Tibial nerve (tissue), 4 donors: ENCODE measurements at places on chromosomes 2 and 18. TPM values are rescaled to one million over a fixed set of nuclear protein-coding genes. Genes with fewer than 3 reads are reported as not detected.

The SLC35F6 gene
- 35.4 TPM for total RNA-seq

GRCh38 chr2:114717049-114717448 lies 274.6 kb downstream of the DPP10 start:
- no peak for DNase-seq
- H3K4me1 ChIP-seq: no peaks in the 10 kb centered on the region
- H3K27me3 ChIP-seq: no peaks in the 10 kb centered on the region
- no peak overlapping the region for H3K27ac ChIP-seq
- no peaks in the 10 kb centered on the region for H3K36me3 ChIP-seq

GRCh38 chr2:3355951-3356569 lies 21.6 kb downstream of the EIPR1 start:
- H3K27me3 ChIP-seq: no peaks in the 10 kb centered on the region
- H3K4me3 ChIP-seq: no peak overlapping the region
- DNase-seq: no peak
- no peak overlapping the region for H3K27ac ChIP-seq
- no peaks in the 10 kb centered on the region for H3K4me1 ChIP-seq

- DNase-seq: no peak
- H3K36me3 ChIP-seq: no peaks in the 10 kb centered on the region
- no peak overlapping the region for H3K4me3 ChIP-seq
- no peak overlapping the region for H3K27ac ChIP-seq
These were observed 1.7 kb upstream of the SERPINE2 start for GRCh38 chr2:224040753-224041152.

The MC4R gene
- total RNA-seq: not detected

The CNGA3 gene
- total RNA-seq: 1.3 TPM

GRCh38 chr18:78725426-78725825 lies 254.2 kb upstream of the SALL3 start:
- no peaks in the 10 kb centered on the region for H3K4me1 ChIP-seq
- H3K4me3 ChIP-seq: no peak overlapping the region
- DNase-seq: no peak

GRCh38 chr2:162258169-162258568 lies 14.9 kb upstream of the FAP start:
- H3K27me3 ChIP-seq: no peaks in the 10 kb centered on the region
- H3K4me3 ChIP-seq: no peak overlapping the region
- no peaks in the 10 kb centered on the region for H3K4me1 ChIP-seq
- H3K27ac ChIP-seq: no peak overlapping the region
- H3K36me3 ChIP-seq: no peaks in the 10 kb centered on the region
- DNase-seq: no peak

DNA sequence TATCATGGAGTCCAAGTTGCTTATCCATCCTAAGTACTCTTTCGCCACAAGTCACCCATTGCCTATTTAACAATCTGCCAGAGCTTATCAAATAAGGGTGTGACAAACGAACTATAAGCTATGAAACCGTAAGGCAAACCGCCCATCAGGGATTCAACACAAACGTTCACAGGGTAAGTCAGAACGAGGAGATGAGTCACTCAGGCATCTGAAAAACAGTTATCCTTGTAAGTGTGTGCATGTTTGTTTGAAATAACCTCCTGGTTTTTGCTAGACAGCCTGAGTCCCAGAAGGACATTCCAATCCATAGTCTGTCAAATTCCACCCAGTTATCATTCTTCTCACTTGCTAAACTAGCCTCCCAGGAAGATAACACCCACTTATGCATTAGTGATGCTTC lies 299.1 kb downstream of the PAX3 start:
- H3K36me3 ChIP-seq: no peaks in the 10 kb centered on the region
- H3K27me3 ChIP-seq: no peaks in the 10 kb centered on the region
- no peaks in the 10 kb centered on the region for H3K4me1 ChIP-seq
- DNase-seq: no peak
- H3K27ac ChIP-seq: no peak overlapping the region

The ERFE gene
- not detected for total RNA-seq

GRCh38 chr2:164522561-164522981 lies 98.7 kb downstream of the GRB14 start:
- H3K36me3 ChIP-seq: no peaks in the 10 kb centered on the region
- no peaks in the 10 kb centered on the region for H3K27me3 ChIP-seq
- H3K4me3 ChIP-seq: no peak overlapping the region
- no peaks in the 10 kb centered on the region for H3K4me1 ChIP-seq
- no peak for DNase-seq
- no peak overlapping the region for H3K27ac ChIP-seq

- H3K27ac ChIP-seq: no peak overlapping the region
- no peaks in the 10 kb centered on the region for H3K4me1 ChIP-seq
- H3K27me3 ChIP-seq: no peaks in the 10 kb centered on the region
- H3K4me3 ChIP-seq: no peak overlapping the region
- no peak for DNase-seq
- no peaks in the 10 kb centered on the region for H3K36me3 ChIP-seq
These were observed 55.2 kb downstream of the RND3 start for GRCh38 chr2:150432312-150432625.

- no peak overlapping the region for H3K4me3 ChIP-seq
- no peaks in the 10 kb centered on the region for H3K36me3 ChIP-seq
- peaks cover 35% of the 10 kb centered on the region for H3K4me1 ChIP-seq
- no peaks in the 10 kb centered on the region for H3K27me3 ChIP-seq
- DNase-seq: no peak
These were observed 40.6 kb downstream of the KIAA2012 start for GRCh38 chr2:202113571-202114142.

GRCh38 chr18:62399781-62400308 lies 74.7 kb downstream of the TNFRSF11A start:
- no peak overlapping the region for H3K27ac ChIP-seq
- H3K4me1 ChIP-seq: no peaks in the 10 kb centered on the region
- no peaks in the 10 kb centered on the region for H3K27me3 ChIP-seq
- H3K36me3 ChIP-seq: no peaks in the 10 kb centered on the region
- no peak for DNase-seq
- no peak overlapping the region for H3K4me3 ChIP-seq

GRCh38 chr18:75124551-75124950 lies 84.4 kb downstream of the PTGR3 start:
- no peaks in the 10 kb centered on the region for H3K36me3 ChIP-seq
- H3K27me3 ChIP-seq: no peaks in the 10 kb centered on the region
- no peak overlapping the region for H3K4me3 ChIP-seq
- H3K27ac ChIP-seq: no peak overlapping the region

The SGPP2 gene
- total RNA-seq: not detected

GRCh38 chr2:227701556-227701955 lies 16.3 kb downstream of the SLC19A3 start:
- no peak overlapping the region for H3K4me3 ChIP-seq
- no peak overlapping the region for H3K27ac ChIP-seq
- H3K36me3 ChIP-seq: no peaks in the 10 kb centered on the region
- H3K4me1 ChIP-seq: peaks cover 7% of the 10 kb centered on the region
- no peak for DNase-seq

The SNORC gene
- total RNA-seq: 24.0 TPM

DNA sequence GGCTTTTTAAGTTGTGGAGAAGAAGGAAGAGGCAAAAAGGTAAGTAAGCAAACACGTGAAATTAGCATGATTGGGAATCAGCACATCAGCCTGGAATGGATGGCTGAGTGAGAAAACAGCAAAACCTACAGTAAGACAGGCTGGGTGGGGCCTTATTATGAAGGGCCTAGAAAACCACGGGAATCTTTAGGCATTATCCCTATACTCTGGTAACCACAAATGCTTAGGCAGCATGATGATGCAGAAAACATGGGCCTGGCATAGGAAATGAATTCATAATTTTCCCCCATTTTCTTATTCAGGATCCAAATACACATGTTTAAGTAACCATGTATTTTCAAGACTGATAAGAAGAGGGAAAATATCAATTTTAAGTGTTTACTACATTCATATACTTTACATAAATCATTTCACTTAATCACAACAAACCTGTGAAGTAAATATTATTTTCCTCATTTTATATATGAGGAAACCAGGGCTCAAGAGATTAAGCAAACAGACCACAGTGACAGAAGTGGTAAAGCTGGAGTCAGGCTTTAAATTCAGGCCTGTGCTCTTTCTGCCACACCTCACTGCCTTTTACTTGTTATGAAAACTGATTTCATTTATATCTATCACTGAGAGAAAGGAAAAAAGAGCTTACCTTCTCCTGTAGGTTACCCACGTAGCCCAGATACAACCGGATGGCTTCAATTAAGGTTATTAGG lies 4.0 kb downstream of the TMEM17 start:
- H3K27me3 ChIP-seq: no peaks in the 10 kb centered on the region
- no peak overlapping the region for H3K27ac ChIP-seq
- H3K4me3 ChIP-seq: no peak overlapping the region
- peaks cover 6% of the 10 kb centered on the region for H3K4me1 ChIP-seq

DNA sequence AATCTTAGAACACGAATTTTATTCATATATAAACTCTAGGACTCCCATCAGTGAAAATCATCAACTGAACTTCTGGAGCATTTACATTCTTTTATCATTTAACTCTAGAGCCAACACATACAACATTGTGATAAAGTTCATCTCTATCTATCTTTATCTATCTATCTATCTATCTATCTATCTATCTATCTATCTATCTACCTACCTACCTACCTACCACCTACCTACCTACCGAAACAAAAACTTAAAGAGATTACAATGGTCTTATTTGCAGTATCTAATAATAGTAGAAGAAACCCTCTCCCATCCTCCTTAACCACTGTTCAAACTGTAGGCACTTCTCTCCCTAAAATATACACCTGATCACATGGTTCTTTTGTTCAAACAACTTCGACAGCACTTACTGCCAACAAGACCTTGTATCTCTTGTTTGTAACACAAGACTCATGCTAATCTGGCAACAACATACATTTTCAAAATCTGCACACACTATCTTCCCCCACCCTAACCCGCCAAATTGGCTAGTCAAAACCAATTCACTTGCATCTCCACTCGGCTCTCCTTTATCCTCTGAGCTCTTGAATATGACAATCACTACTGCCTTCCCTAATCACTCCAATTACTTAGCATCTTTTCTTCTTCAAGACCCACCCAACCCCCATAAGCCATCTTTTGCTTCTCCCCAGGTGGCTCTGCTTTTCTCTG lies 69.0 kb downstream of the GORASP2 start:
- no peak for DNase-seq
- H3K36me3 ChIP-seq: peaks cover 64% of the 10 kb centered on the region
- H3K27me3 ChIP-seq: no peaks in the 10 kb centered on the region
- H3K4me3 ChIP-seq: no peak overlapping the region
- no peak overlapping the region for H3K27ac ChIP-seq

The CRYGC gene
- not detected for total RNA-seq

- DNase-seq: no peak
- H3K27me3 ChIP-seq: no peaks in the 10 kb centered on the region
- no peaks in the 10 kb centered on the region for H3K36me3 ChIP-seq
- H3K4me3 ChIP-seq: no peak overlapping the region
- H3K4me1 ChIP-seq: no peaks in the 10 kb centered on the region
- H3K27ac ChIP-seq: no peak overlapping the region
These were observed 136.8 kb downstream of the RDH14 start for GRCh38 chr2:18423636-18424035.

The NCKAP5 gene
- total RNA-seq: 5.1 TPM

DNA sequence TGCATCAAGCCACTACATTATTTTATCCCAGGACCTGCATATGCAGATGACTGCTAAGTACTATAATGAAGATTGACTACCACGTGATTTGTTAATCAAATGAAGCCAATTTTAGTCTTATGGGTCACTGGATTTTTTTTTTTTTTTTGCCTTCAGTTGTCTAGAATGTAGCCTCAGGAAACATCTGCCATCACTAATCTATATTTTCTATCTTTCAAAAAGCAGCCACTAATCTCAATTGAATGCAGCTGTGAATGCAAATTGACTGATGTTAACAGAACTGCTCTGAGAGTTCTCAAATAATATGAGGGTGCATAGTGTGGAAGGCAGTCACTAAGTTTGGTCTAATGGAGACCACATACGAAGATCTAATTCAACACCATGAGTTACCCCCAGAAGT lies 106.3 kb downstream of the ABCA12 start:
- no peaks in the 10 kb centered on the region for H3K36me3 ChIP-seq
- no peak overlapping the region for H3K27ac ChIP-seq
- H3K4me3 ChIP-seq: no peak overlapping the region
- no peaks in the 10 kb centered on the region for H3K4me1 ChIP-seq
- H3K27me3 ChIP-seq: no peaks in the 10 kb centered on the region
- DNase-seq: no peak

DNA sequence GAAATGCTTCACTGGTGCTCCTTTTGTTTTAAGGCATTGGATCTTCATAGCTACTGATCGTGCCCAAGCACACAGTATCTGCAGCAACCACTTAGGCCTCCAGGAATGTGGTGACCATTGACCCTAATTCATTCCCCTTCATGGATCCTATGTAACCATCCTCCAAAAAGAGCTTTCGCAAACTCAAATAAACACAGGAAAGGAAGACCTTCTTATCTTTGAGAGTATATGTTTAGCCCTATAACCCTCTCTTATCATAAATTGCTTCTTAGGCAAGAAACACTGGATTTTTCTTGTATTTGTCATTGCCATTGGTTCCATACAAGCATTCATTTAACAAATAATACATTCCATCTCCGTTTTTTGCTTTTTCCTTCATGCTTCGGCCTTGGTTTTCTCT lies 4.1 kb upstream of the TTR start:
- DNase-seq: no peak
- no peak overlapping the region for H3K4me3 ChIP-seq
- no peaks in the 10 kb centered on the region for H3K36me3 ChIP-seq
- no peak overlapping the region for H3K27ac ChIP-seq
- no peaks in the 10 kb centered on the region for H3K4me1 ChIP-seq

GRCh38 chr2:160667811-160668210 lies 174.2 kb upstream of the RBMS1 start:
- no peaks in the 10 kb centered on the region for H3K36me3 ChIP-seq
- no peaks in the 10 kb centered on the region for H3K27me3 ChIP-seq
- peaks cover 9% of the 10 kb centered on the region for H3K4me1 ChIP-seq
- H3K27ac ChIP-seq: no peak overlapping the region
- no peak overlapping the region for H3K4me3 ChIP-seq

The ARID5A gene
- total RNA-seq: 23.8 TPM

- no peaks in the 10 kb centered on the region for H3K36me3 ChIP-seq
- no peak overlapping the region for H3K4me3 ChIP-seq
- H3K27ac ChIP-seq: no peak overlapping the region
- no peaks in the 10 kb centered on the region for H3K27me3 ChIP-seq
These were observed 30.9 kb downstream of the METTL21A start for GRCh38 chr2:207594264-207594663.

- DNase-seq: no peak
- peaks cover 20% of the 10 kb centered on the region for H3K4me1 ChIP-seq
These were observed 59.8 kb downstream of the SLC4A3 start for GRCh38 chr2:219687272-219687671.

The ASXL3 gene
- total RNA-seq: 5.9 TPM

The C2orf80 gene
- not detected for total RNA-seq

- H3K27ac ChIP-seq: no peak overlapping the region
- no peaks in the 10 kb centered on the region for H3K27me3 ChIP-seq
- no peak overlapping the region for H3K4me3 ChIP-seq
- H3K4me1 ChIP-seq: peaks cover 5% of the 10 kb centered on the region
These were observed 160.0 kb upstream of the PGAP1 start for GRCh38 chr2:197086500-197086899.

GRCh38 chr2:88230911-88231310 lies 60.8 kb downstream of the THNSL2 start:
- no peak overlapping the region for H3K4me3 ChIP-seq
- H3K27me3 ChIP-seq: no peaks in the 10 kb centered on the region
- no peaks in the 10 kb centered on the region for H3K4me1 ChIP-seq
- H3K27ac ChIP-seq: no peak overlapping the region
- H3K36me3 ChIP-seq: no peaks in the 10 kb centered on the region

The TRPM8 gene
- not detected for total RNA-seq

- DNase-seq: no peak
- H3K4me3 ChIP-seq: no peak overlapping the region
- no peaks in the 10 kb centered on the region for H3K27me3 ChIP-seq
- no peaks in the 10 kb centered on the region for H3K36me3 ChIP-seq
- no peaks in the 10 kb centered on the region for H3K4me1 ChIP-seq
These were observed 419.2 kb upstream of the CYRIA start for GRCh38 chr2:17084877-17085276.

The PLGLB1 gene
- 3.6 TPM for total RNA-seq
